Naive thymus-derived CD4-positive, alpha-beta T cell (primary cell): ENCODE measurements at places on chromosomes 3 and 15. TPM values are rescaled to one million over a fixed set of nuclear protein-coding genes. Genes with fewer than 3 reads are reported as not detected.

LYSMD4 gene
- 7.9 TPM for total RNA-seq

ITIH1 gene
- not detected in 2 replicates for total RNA-seq

ZBTB11 gene
- 61.8 TPM for total RNA-seq

CHD2 gene
- 371 TPM for total RNA-seq

TLE3 gene
- total RNA-seq: 117 TPM

- no peak overlapping the region for H3K4me3 ChIP-seq
- no peak for DNase-seq
- no peaks in the 10 kb centered on the region for H3K27me3 ChIP-seq
- H3K27ac ChIP-seq: no peak overlapping the region
Observed at GRCh38 chr15:101065570-101066221, 146.5 kb downstream of the LRRK1 start.

DNA sequence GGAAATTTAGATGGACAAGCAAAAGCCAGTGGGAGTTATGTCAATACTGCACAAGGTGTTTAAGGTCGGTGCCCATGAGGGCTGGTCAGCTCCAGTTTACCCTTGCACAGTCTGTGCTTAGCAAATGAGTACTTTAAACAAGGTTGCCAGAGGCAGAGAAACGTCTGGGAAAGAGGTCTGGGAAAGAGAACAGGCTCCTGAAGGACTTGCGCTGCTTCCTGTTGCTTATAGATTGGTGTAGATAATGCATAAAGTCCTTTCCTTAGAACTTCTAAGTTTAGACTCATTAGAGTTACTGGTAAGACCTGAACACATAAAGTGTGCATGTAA, 162.6 kb upstream of the P2RY1 start:
- no peak overlapping the region for H3K27ac ChIP-seq
- no peak for DNase-seq
- no peaks in the 10 kb centered on the region for H3K36me3 ChIP-seq
- H3K4me3 ChIP-seq: no peak overlapping the region

GRCh38 chr3:47002171-47003055, 22.9 kb downstream of the NBEAL2 start:
- no peaks in the 10 kb centered on the region for H3K27me3 ChIP-seq
- H3K36me3 ChIP-seq: peaks cover 7% of the 10 kb centered on the region
- H3K27ac ChIP-seq: no peak overlapping the region
- H3K4me3 ChIP-seq: no peak overlapping the region
- no peak for DNase-seq

DNA sequence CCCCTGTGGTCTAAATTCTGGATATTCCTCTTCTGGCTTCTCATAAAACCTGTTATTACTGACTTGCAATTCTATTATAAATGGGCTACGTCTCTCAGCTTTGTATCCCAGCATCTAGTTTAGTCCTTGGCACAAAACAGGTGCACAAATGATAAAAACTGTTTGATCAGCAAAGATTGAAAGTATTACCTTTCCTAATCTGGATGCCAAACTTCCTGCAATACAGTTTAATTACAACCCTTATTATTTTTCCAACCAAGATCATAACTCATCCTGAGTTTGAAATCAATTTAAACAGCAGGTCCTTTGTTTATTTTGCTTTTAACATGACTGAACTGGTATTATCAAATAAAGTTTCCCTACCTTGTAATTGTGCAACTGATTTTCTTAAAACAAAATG, 132.6 kb downstream of the ATP1B3 start:
- no peak overlapping the region for H3K4me3 ChIP-seq
- DNase-seq: no peak
- no peaks in the 10 kb centered on the region for H3K4me1 ChIP-seq
- no peaks in the 10 kb centered on the region for H3K36me3 ChIP-seq
- H3K27ac ChIP-seq: no peak overlapping the region
- no peaks in the 10 kb centered on the region for H3K27me3 ChIP-seq

DNA sequence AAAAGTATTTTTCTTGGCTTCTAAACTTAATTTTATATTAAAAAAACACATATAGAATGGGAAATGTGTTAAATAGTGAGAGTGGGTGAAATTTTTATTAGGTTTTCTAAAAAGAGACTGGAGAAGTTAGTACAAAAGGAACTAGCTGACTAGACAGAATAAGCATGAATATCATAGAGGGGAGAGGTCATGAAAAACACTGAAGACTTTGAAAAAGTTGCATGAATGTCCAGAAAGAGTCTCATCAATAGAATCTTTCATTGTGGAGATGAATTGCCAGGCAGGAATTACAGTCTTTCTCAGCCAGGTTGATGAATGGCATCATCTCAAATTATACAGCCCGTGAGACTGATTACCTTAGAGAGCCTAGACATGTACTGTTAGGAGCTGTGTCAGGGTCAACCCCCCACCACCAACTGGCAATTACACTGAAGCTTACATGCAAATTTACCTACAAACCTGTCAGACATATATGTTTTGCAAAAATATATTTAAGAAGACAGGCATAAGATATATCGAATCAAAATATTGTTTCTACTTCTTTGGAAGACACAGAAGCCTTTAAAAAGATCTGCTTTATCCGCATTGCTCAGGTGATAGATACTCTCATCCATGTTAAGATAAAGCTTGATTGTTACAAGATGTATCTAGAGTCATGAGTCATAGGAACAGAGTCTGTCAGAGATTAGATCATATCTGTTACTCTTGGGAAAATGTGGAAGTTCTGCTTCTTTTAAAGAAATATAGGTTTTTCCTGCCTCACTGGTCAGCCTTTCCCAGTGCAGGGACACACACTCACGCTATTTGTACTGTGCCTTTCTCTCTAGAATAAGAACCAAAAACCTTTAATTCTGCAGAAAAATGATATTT, 34.8 kb upstream of the PFN2 start:
- no peaks in the 10 kb centered on the region for H3K36me3 ChIP-seq
- H3K4me1 ChIP-seq: no peaks in the 10 kb centered on the region
- no peak overlapping the region for H3K4me3 ChIP-seq
- H3K27ac ChIP-seq: no peak overlapping the region

GRCh38 chr15:63803106-63803886, 30.5 kb downstream of the HERC1 start:
- DNase-seq: no peak
- H3K4me1 ChIP-seq: peaks cover 49% of the 10 kb centered on the region
- H3K36me3 ChIP-seq: no peaks in the 10 kb centered on the region
- H3K27ac ChIP-seq: no peak overlapping the region
- no peaks in the 10 kb centered on the region for H3K27me3 ChIP-seq

GRCh38 chr15:93105485-93105884, 16.5 kb upstream of the RGMA start:
- H3K27me3 ChIP-seq: no peaks in the 10 kb centered on the region
- no peak for DNase-seq
- no peak overlapping the region for H3K4me3 ChIP-seq
- no peaks in the 10 kb centered on the region for H3K36me3 ChIP-seq
- no peaks in the 10 kb centered on the region for H3K4me1 ChIP-seq
- H3K27ac ChIP-seq: no peak overlapping the region
